ENCODE measurements at places on chromosomes 7 and 10.

- DNase-seq, result no peak
Observed at GRCh38 chr7:2978408-2978807, 65.3 kb downstream of the CARD11 start.

DNA sequence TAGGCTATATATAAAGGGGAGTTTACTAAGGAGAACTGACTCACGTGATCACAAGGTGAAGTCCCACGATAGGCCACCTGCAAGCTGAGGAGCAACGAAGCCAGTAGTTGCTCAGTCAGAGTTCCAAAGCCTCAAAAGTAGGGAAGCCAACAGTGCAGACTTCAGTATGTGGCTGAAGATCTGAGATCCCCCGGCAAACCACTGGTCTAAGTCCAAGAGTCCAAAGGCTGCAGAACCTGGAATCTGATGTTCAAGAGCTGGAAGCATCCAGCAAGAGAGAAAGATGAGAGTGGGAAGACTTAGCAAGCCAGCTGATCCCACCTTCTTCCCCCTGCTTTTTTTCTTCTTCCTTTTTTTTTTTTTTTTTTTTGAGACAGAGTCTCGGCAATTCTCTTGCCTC lies 27.0 kb upstream of the GSDME start:
- no peak for DNase-seq

GRCh38 chr10:110137142-110137545 lies 70.3 kb upstream of the MXI1 start:
- DNase-seq, result peak; percentile 13

- no peak for DNase-seq
Observed at GRCh38 chr10:22500656-22501340, 155.5 kb downstream of the SPAG6 start.

Measured in DMS 273 treated with DMSO at 0.1 percent for 48 hours (cell line).